ENCODE measurements at places on chromosomes 12 and 14. TPM values are rescaled to one million over a fixed set of nuclear protein-coding genes. Genes with fewer than 3 reads are reported as not detected.

GRCh38 chr14:22112004-22112403, 438.4 kb upstream of the OR4E1 start:
- H3K4me1 ChIP-seq, result peaks cover 45% of the 10 kb centered on the region
- no peak overlapping the region for H3K27ac ChIP-seq
- no peaks in the 10 kb centered on the region for H3K27me3 ChIP-seq
- no peaks in the 10 kb centered on the region for H3K36me3 ChIP-seq

DNA sequence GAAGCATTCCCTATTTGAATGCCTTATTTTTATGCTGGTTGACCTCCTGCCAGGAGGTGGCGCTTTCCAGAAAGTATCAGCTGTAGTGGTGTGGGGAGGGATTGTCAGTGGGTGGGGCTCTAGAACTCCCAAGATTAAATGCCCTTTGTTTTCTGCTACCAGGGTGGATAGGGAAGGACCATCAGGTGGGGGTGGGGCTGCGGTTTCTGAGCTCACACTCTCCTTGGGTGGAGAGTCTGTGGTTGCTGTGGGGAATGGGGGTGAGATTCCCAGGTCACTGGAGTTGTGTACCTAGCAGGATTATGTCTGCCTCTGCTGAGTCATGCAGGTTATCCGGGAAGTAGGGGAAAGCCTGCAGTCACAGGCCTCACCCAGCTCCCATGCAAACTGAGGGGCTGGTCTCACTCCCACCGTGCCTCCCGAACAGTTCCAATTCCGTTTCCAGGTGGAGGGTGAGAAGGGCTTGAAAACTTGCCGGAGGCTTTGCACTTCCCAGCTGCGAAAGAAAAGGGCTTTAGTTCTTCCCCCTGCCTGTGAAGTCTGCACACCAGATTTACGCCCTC, 68.3 kb downstream of the ALG10B start:
- DNase-seq, result no peak
- no peaks in the 10 kb centered on the region for H3K4me1 ChIP-seq
- no peaks in the 10 kb centered on the region for H3K36me3 ChIP-seq
- H3K4me3 ChIP-seq, result no peak overlapping the region
- no peak overlapping the region for H3K27ac ChIP-seq
- H3K27me3 ChIP-seq, result no peaks in the 10 kb centered on the region

The EPYC gene
- total RNA-seq, result 0.14 TPM

GRCh38 chr12:72207486-72208409, 64.4 kb upstream of the TRHDE start:
- no peaks in the 10 kb centered on the region for H3K4me1 ChIP-seq
- DNase-seq, result no peak
- no peaks in the 10 kb centered on the region for H3K36me3 ChIP-seq
- H3K27ac ChIP-seq, result no peak overlapping the region
- no peak overlapping the region for H3K4me3 ChIP-seq
- no peaks in the 10 kb centered on the region for H3K27me3 ChIP-seq

The PPM1H gene
- 3.6 TPM for total RNA-seq

DNA sequence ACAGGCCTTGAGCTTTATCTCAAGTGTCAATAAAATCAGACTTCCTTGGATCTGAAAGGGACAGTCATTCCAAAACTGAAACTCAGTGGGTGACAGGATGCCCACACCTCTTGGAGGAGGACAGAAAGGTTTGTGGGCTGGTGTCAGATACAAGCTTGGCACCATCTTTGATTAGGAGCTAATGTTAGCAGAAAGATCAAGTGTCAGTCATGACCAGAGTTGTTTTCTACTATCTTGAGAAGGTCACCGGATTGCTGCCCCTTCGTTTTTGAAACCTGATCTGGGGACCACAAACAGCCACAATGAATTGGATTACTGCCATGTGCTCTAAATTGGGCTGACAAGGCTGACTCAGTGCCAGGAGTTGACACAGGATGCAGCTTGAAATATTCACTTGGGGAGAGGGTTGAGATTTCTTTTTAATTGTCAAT, 88.3 kb downstream of the OTOGL start:
- peak overlapping the region; percentile 70 for H3K27ac ChIP-seq
- H3K4me1 ChIP-seq, result no peaks in the 10 kb centered on the region
- H3K36me3 ChIP-seq, result no peaks in the 10 kb centered on the region
- peak; percentile 6 for DNase-seq
- H3K4me3 ChIP-seq, result no peak overlapping the region

GRCh38 chr12:15556411-15557102, 232.6 kb downstream of the EPS8 start:
- H3K36me3 ChIP-seq, result no peaks in the 10 kb centered on the region
- H3K4me3 ChIP-seq, result no peak overlapping the region
- no peaks in the 10 kb centered on the region for H3K4me1 ChIP-seq
- H3K27ac ChIP-seq, result no peak overlapping the region

The CYP27B1 gene
- total RNA-seq, result 0.42 TPM

The CKB gene
- 8.6 TPM for total RNA-seq

The IQSEC3 gene
- total RNA-seq, result 0.99 TPM

DNA sequence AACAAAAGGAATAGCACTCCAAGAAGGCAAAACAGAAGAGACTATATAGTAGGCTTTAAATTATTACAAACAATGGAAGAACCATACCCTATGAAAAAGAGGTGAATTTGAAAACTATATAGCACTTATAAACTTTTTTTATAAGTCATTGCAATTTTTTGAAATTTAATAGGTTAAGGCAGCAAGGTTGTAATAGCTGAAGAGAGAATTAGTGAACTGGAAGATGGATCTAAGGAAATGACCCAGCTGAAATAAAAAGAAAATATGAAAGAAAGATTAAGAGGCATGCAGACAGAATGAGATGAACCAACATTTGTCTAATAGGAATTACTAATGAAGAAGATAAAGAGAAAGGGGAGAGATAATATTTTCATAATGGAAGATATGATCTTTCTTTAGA, 9.8 kb downstream of the TESC start:
- no peaks in the 10 kb centered on the region for H3K27me3 ChIP-seq
- DNase-seq, result no peak
- H3K36me3 ChIP-seq, result no peaks in the 10 kb centered on the region
- H3K4me1 ChIP-seq, result no peaks in the 10 kb centered on the region

DNA sequence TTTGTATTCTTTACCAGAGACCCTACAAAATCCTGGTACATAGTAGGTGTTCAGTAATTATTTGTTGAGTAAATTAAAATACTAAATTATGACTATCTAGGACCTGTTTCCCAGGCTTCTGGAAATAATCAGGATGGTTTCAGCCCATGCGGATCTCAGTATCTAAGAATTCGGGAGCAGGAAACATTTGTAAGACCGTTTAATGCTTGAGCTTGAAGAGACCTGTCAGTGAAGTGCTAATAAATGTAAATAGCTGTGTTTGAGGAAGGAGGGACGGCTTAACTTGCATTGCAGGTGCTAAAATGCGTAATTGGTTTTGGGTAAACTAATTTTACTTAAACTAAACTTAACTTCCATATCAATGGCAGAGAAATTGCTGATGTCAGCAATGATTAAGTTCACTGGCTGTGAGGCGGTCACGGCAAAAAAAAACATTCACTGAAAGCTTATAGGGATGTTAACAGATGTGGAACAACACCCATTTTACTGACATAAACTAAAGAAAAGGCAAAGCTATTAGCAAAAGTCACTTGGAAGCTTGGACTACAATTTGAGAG, 28.6 kb upstream of the AEBP2 start:
- H3K27me3 ChIP-seq, result no peaks in the 10 kb centered on the region
- no peak overlapping the region for H3K4me3 ChIP-seq
- no peaks in the 10 kb centered on the region for H3K4me1 ChIP-seq

The STON2 gene
- 6.1 TPM for total RNA-seq

- H3K4me1 ChIP-seq, result peaks cover 3% of the 10 kb centered on the region
- no peak for DNase-seq
- no peak overlapping the region for H3K27ac ChIP-seq
- H3K4me3 ChIP-seq, result no peak overlapping the region
These were observed 10.7 kb downstream of the POMT2 start for GRCh38 chr14:77310026-77310425.

GRCh38 chr12:91155990-91156389, 26.6 kb downstream of the DCN start:
- no peak overlapping the region for H3K27ac ChIP-seq
- no peak overlapping the region for H3K4me3 ChIP-seq
- no peak for DNase-seq

The NTN4 gene
- total RNA-seq, result 2.4 TPM

The PTPRB gene
- 2.3 TPM for total RNA-seq

The HOXC9 gene
- 0.09 TPM for total RNA-seq

DNA sequence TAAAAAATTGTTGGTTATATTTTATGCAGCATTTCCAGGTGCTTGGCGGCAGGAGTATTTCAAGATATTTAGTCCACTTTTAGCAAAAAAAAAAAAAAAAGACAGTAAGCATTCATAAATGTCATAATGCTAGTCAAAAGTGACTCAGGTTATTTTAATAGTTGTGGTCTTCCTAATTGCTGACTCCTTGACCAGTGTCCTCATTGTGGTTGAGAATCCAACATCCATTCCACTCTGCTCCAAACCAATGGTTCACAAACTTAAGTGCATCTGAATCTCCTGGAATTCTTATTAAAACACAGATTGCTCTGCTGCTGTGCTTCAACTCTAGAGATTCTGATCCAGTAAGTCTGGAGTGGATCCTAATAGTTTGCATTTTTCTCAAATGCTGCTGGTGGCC, 71.4 kb downstream of the AKAP6 start:
- H3K4me1 ChIP-seq, result no peaks in the 10 kb centered on the region
- no peak overlapping the region for H3K4me3 ChIP-seq
- H3K36me3 ChIP-seq, result no peaks in the 10 kb centered on the region
- H3K27ac ChIP-seq, result no peak overlapping the region
- no peaks in the 10 kb centered on the region for H3K27me3 ChIP-seq
- DNase-seq, result no peak

DNA sequence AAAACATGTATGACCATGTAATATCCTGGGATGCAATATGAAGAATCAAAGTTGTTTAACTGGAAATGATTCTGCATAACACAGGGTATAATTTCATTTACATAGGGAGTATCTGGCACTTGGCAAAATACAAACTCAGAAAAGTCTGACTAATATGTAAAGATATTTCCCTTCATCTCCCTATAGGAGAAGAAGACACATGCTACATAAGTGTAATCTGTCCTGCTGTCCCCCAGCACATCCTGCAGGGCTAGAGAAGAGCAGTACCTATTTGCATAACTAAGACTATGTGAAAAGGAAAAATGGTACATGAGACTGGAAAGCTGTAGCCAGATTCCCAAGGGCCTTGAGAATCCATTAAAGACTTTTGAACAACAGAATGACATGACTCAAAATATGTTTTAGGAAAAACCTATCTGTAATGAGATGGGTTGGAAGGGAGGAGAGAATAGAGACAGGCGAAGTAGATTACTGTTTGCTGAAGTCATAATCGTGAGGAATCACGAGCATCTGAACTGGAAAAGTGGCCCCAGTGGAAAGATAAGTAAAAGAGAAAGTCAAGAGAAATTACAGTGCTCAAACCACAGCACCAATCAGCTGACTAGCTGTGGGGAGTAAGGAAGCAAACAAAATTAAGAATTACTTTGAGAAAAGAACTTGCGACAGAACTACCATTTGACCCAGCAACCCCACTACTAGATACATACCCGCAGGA, 155.1 kb upstream of the HMGA2 start:
- no peak overlapping the region for H3K27ac ChIP-seq
- H3K36me3 ChIP-seq, result no peaks in the 10 kb centered on the region
- no peak overlapping the region for H3K4me3 ChIP-seq
- no peaks in the 10 kb centered on the region for H3K27me3 ChIP-seq

DNA sequence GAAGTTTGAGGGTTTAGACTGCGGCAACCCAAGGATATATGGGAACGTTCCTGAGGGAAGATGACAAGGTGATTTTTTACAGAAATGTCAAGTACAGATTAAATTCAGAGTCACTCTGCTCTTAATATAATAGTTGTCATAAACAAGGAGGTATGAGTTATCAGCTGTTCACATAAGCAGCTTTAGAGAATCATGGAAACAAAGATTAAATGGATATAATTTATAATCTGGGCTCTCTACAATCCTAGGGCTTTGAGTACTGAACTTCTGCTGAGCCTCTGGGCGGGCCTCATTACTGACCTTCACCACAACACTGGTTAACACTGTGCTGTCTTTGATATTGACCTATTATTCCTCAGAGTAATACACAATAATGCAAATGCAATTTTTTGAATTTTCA, 577.8 kb downstream of the RPS29 start:
- no peaks in the 10 kb centered on the region for H3K36me3 ChIP-seq
- H3K4me1 ChIP-seq, result no peaks in the 10 kb centered on the region
- H3K27ac ChIP-seq, result no peak overlapping the region
- H3K4me3 ChIP-seq, result no peak overlapping the region
- no peaks in the 10 kb centered on the region for H3K27me3 ChIP-seq

- no peaks in the 10 kb centered on the region for H3K36me3 ChIP-seq
- no peaks in the 10 kb centered on the region for H3K27me3 ChIP-seq
These were observed 218.1 kb downstream of the MON2 start for GRCh38 chr12:62684570-62685295.

The EML1 gene
- 2.7 TPM for total RNA-seq

- H3K4me1 ChIP-seq, result no peaks in the 10 kb centered on the region
- H3K36me3 ChIP-seq, result no peaks in the 10 kb centered on the region
- H3K27me3 ChIP-seq, result peaks cover 15% of the 10 kb centered on the region
- no peak overlapping the region for H3K27ac ChIP-seq
These were observed 4.1 kb upstream of the KRT7 start for GRCh38 chr12:52228931-52229330.

GRCh38 chr12:46303039-46303666, 34.3 kb upstream of the SLC38A1 start:
- no peaks in the 10 kb centered on the region for H3K36me3 ChIP-seq
- DNase-seq, result peak; percentile 33
- H3K4me3 ChIP-seq, result no peak overlapping the region
- no peaks in the 10 kb centered on the region for H3K27me3 ChIP-seq

GRCh38 chr12:51183816-51184215, 10.9 kb upstream of the TFCP2 start:
- H3K36me3 ChIP-seq, result no peaks in the 10 kb centered on the region
- H3K27ac ChIP-seq, result no peak overlapping the region
- H3K4me1 ChIP-seq, result peaks cover 34% of the 10 kb centered on the region
- H3K27me3 ChIP-seq, result no peaks in the 10 kb centered on the region
- H3K4me3 ChIP-seq, result no peak overlapping the region

The PPP2R5C gene
- 175 TPM for total RNA-seq

The TSPAN8 gene
- 0.33 TPM for total RNA-seq

- peaks cover 56% of the 10 kb centered on the region for H3K36me3 ChIP-seq
- H3K27me3 ChIP-seq, result no peaks in the 10 kb centered on the region
- no peak overlapping the region for H3K27ac ChIP-seq
- no peak overlapping the region for H3K4me3 ChIP-seq
- DNase-seq, result no peak
These were observed 71.3 kb downstream of the CRACR2A start for GRCh38 chr12:3681595-3682061.

Measured in thymus (tissue), 14 donors.